Mammary microvascular endothelial cell (primary cell): ENCODE measurements at places on chromosomes 11 and 22. TPM values are rescaled to one million over a fixed set of nuclear protein-coding genes. Genes with fewer than 3 reads are reported as not detected.

RFPL2 gene
- total RNA-seq, result not detected in 2 replicates

OR10A2 gene
- total RNA-seq, result not detected in 2 replicates

MS4A3 gene
- not detected in 2 replicates for total RNA-seq

RTN4R gene
- total RNA-seq, result 0.69 and 1.4 TPM in 2 replicates

TRIM48 gene
- not detected in 2 replicates for total RNA-seq

ANGPTL5 gene
- not detected in 2 replicates for total RNA-seq

SCO2 gene
- total RNA-seq, result 3.7 and 13.6 TPM in 2 replicates

CECR2 gene
- 0.05 and 0.13 TPM in 2 replicates for total RNA-seq

SHANK2 gene
- total RNA-seq, result 0.07 TPM in 1 of 2 replicates, not detected in the other

RDX gene
- 88.1 and 101 TPM in 2 replicates for total RNA-seq

HOATZ gene
- total RNA-seq, result not detected in 2 replicates

TMEM191C gene
- total RNA-seq, result 0.15 TPM in 1 of 2 replicates, not detected in the other

MOV10L1 gene
- total RNA-seq, result 5.2 and 6.7 TPM in 2 replicates

INS gene
- not detected in 2 replicates for total RNA-seq

MRGPRX2 gene
- total RNA-seq, result not detected in 2 replicates

TBX1 gene
- 12.3 and 14.5 TPM in 2 replicates for total RNA-seq

NAV2 gene
- 35.3 and 41.5 TPM in 2 replicates for total RNA-seq

KRTAP5-9 gene
- 0.20 TPM in 1 of 2 replicates, not detected in the other for total RNA-seq

SLC22A6 gene
- not detected in 2 replicates for total RNA-seq

SMIM35 gene
- not detected in 2 replicates for total RNA-seq

MFRP gene
- total RNA-seq, result 0.07 TPM in 1 of 2 replicates, not detected in the other

APOL6 gene
- 11.8 and 12.9 TPM in 2 replicates for total RNA-seq

LDHAL6A gene
- not detected in 2 replicates for total RNA-seq

INPP5J gene
- not detected in 2 replicates for total RNA-seq

SOX6 gene
- under 0.01 and 1.1 TPM in 2 replicates for total RNA-seq

TP53AIP1 gene
- total RNA-seq, result not detected in 2 replicates

MS4A7 gene
- not detected in 2 replicates for total RNA-seq

MS4A6A gene
- not detected in 2 replicates for total RNA-seq

OR10G4 gene
- not detected in 2 replicates for total RNA-seq

DCUN1D5 gene
- 128 and 152 TPM in 2 replicates for total RNA-seq

PRMT3 gene
- total RNA-seq, result 13.9 and 19.8 TPM in 2 replicates

IGLL1 gene
- not detected in 2 replicates for total RNA-seq

F2 gene
- 0.10 TPM in 1 of 2 replicates, not detected in the other for total RNA-seq

TRIM21 gene
- total RNA-seq, result 37.4 and 44.1 TPM in 2 replicates

MOGAT2 gene
- not detected in 2 replicates for total RNA-seq

CALCA gene
- total RNA-seq, result not detected in 2 replicates

USP47 gene
- 33.3 and 35.6 TPM in 2 replicates for total RNA-seq

APOL3 gene
- total RNA-seq, result 115 and 119 TPM in 2 replicates
